Spleen (tissue), 13 donors: ENCODE measurements at places on chromosomes 3 and 15. TPM values are rescaled to one million over a fixed set of nuclear protein-coding genes. Genes with fewer than 3 reads are reported as not detected.

ZBTB20 gene
- total RNA-seq, result 82.0 TPM

CCDC54 gene
- total RNA-seq, result not detected

ASB14 gene
- total RNA-seq, result not detected

CNTN6 gene
- not detected for total RNA-seq

GOLGA8J gene
- total RNA-seq, result not detected

SSR3 gene
- 110 TPM for total RNA-seq

PIERCE2 gene
- not detected for total RNA-seq

C3orf85 gene
- total RNA-seq, result not detected

WDR93 gene
- total RNA-seq, result not detected

C15orf61 gene
- total RNA-seq, result 3.0 TPM

SLC2A2 gene
- total RNA-seq, result not detected

RFC4 gene
- total RNA-seq, result 14.4 TPM

RAB8B gene
- total RNA-seq, result 63.5 TPM

CAND2 gene
- 9.0 TPM for total RNA-seq

EXOSC7 gene
- total RNA-seq, result 39.9 TPM

MME gene
- 23.7 TPM for total RNA-seq

IGF1R gene
- total RNA-seq, result 52.4 TPM

MOBP gene
- total RNA-seq, result not detected

GOLGA8M gene
- 3.7 TPM for total RNA-seq

MUC20 gene
- total RNA-seq, result 13.6 TPM

LRTM1 gene
- total RNA-seq, result 6.4 TPM
